Stimulated activated CD4-positive, alpha-beta T cell treated with anti-CD3 and anti-CD28 coated beads, Interleukin-2, amount 100 ng/mL, for 4 hours (primary cell): ENCODE measurements at places on chromosomes 12 and 14.

DNA sequence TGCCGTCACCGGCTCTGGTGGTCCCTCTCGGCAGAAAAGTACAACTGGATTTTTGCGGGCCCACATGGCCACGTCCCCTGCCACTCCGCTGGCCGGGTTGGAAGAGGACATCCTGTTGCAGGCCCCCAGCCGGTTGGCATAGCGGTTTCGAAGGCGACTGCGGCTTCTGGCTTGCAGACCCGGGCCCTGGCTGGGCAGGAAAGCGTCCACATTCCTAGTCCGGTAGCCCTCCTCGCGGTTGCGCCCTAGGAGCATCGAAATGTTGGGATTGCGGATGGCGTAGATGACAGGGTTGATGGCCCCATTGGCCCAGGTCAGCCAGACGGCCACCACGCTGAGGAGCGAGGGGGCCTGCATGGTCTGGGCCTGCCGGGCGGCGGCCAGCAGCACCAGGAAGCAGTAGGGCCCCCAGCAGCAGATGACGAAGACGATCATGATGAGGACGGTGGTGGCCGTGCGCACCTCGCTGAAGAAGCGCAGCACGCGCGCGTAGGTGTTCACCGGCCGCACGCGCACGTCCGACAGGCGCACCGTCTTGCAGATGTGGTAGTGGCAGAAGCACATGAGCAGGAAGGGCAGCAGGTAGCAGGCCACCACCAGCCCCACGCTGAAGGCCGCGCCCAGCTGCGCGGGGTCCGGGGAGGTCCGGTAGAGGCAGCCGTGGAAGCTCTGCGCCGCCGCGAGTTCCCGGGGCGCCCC lies 1.2 kb downstream of the GPR135 start:
- DNase-seq, result no peak

- DNase-seq, result no peak
Measured at GRCh38 chr12:92096346-92097136, 49.1 kb downstream of the BTG1 start.

DNA sequence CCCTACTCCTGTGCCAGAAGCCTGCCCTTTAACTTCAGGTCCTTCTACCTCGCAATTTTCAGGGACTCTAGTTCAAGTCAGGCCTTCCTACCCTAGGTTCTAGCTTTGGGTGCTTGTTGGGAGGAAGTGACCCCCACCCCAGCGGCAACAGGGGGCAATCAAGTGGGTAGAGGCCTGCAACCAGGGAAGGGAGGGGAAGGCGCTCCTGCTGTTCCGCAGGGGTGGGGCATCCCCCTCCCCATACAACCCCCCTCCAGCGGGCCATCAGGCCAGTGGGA lies 204 bp upstream of the PRPH start:
- DNase-seq, result no peak

DNA sequence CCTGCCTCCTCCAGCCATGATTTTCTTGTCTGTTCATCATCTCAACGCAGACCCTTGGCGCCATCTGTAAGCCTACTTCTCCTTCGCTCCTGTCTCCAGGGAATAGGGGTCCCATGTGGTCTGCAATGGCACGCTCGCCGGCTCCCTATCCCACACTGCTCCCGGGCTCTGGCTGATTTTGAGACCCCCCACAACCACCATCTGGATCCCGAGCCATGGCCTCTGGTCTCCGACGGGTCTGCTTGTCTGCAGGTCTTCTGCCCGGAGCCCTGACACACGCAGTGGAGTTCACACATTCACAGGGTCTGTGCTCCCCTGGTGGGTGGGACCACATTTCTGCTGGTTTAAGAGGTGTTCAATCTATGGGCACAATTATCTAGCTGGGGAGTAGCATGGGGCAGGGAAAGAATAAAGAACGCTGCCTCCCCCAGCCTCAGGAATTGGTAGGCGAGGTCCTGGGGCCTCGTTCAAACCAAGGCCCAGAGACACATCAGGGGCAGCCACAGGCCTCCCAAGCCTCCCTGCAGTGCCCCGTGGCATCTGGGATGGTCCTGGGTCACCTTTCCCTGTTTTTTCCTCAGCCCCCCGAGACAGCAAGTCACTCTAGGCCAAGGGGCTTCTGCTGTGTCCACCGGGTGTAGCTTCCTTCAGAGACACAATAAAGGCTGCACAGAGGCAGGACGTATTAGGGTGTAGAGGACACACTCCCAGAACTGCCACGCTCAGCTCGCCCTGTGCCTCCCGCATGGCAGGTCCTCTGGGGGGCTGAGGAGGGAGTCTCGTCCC lies 21.5 kb downstream of the FZD10 start:
- DNase-seq, result no peak

DNA sequence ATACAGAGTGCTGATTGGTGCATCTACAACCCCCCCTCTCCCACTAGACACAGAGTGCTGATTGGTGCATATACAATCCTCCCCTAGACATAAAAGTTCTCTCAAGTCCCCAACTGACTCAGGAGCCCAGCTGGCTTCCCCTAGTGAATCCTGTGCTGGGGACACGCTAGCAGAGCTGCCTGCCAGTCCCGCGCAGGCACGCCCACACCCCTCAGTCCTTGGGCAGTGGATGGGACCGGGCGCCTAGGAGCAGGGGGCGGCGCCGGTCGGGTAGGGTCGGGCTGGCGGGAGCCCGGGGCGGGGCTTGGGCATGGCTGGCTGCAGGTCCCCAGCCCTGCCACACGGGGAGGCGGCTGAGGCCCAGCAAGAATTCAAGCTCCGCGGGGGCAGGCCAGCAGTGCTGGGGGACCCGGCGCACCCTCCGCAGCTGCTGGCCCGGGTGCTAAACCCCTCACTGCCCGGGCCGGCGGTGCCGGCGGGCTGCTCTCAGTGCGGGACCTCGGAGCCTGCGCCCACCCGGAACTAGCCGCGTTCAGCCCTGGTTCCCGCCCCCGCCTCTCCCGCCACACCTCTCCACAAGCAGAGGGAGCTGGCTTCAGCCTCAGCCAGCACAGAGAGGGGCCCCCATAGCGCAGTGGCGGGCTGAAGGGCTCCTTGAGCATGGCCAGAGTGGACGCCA lies 64.3 kb upstream of the DDHD1 start:
- peak; percentile 34 for DNase-seq

DNA sequence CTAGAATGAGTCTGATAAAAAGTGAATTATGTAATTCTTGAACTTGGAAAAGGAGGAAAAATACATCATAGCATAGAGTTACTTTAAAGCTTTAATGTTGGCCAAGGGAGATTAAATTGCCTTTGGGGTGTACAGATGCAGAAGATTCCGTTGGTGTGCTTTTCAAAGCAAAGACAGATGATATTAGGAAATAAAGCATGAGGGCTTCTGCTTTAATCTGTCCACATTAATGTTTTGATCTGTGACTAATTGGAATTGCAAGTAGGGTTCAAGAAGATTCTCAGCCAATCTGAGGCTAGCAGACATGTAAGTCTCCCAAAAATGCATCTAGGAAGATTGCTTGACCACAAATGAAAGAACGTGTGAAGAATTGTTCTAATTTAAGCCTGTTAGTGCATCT lies 35.2 kb downstream of the LGR5 start:
- DNase-seq, result no peak

GRCh38 chr12:115752913-115753726 lies 524.4 kb downstream of the MED13L start:
- no peak for DNase-seq

DNA sequence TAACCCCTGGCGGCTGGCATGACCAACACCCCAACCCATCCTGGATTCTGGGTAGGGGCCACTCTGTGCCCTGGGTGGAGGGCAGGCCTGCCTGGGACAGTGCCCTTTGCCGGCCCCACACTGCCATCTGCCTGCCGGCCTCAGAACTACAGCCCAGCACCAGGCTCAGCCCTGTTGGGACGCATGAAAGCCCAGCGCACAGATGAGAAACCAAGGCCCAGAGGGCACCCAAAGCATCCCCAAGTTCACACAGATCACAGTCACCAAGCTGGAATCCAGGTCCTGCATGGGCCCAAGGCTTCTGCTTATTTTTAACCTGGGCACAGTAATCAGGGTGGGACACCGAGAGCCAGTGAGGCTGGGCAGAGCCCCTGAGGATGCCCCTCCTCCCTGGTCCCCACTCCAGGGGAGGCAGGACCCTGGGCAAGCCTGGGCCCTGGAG lies 26.2 kb downstream of the RFLNA start:
- peak; percentile 32 for DNase-seq

DNA sequence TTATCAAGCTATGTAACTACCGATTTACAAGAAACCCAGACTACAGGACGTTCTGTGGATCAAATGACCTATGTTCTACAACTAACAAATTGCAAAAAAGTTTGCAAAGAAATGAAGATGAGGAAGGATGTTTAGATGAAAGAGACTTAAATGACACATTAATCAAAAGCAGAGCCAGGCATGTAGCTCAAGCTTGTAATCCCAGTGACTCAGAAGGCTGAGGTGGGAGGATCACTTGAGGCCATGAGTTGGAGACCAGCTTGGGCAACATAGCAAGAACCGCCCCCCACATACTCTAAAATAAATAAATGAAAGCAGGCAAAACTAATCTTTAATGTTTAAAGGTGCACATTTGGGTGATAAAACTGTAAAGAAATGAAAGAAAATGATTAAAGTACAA lies 331.9 kb downstream of the BTG1 start:
- peak; percentile 22 for DNase-seq

GRCh38 chr12:13371797-13372196 lies 175.3 kb downstream of the EMP1 start:
- DNase-seq, result no peak

DNA sequence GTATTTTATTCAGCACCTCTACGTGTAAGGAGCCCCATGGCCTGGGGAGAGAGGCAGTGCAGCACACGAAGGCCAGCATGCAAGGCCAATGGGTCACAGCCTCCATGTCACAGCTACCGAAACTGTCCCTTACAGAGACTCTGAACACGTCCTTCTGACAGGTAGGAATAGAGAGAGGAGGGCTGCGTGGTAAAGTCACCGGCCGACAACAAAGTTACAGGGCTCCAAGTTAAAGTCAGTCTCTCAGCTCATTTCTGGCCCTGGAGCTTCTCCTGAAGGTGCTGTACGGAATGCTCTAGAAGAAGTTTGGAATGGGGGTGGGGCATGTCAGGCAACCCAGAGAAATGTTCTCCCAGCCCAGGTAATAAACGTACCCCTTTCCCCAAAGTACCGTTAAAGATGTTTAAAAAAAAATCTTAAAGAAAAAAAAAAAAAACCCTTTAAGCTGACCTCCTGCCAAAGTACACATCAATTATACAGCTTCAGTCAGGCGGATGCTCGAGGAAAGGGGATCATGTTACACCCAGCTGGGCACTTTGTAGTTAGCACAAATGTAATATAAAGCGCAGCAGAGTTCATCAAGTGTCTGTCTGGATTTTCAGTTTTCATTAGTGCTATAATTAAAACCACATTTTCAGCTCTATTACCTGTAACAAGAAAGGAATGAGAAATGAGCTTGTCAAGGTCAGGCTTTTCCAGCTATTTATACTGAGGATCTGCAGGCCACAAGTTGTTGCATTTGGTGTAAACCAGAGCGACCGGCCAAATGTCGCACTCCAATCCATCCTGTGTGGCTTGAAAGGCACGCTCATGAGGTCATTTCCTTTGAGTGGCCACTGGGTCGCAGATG lies 53.3 kb upstream of the CDKN3 start:
- DNase-seq, result no peak

DNA sequence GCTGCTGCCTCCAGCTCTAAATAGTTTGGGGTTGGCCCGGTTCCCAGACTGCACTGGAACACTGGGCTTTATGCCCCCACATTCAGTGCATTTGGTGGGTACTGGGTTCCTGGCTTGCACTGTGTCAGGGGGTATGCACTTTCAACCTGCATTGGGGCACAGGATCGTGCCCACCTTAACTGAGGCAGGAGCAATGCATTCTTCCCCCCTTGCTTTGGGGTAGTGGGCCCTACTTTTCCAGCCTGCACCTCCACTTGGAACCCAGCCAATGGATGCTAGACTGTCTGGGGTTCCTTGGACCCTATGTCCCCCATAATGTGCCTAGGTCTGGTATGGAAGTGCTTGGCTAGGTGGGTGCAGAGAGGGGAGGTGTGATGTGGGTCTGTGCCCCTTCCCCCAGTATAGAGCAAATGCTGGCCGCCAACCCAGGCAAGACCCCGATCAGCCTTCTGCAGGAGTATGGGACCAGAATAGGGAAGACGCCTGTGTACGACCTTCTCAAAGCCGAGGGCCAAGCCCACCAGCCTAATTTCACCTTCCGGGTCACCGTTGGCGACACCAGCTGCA lies 615 bp downstream of the TARBP2 start:
- DNase-seq, result no peak

DNA sequence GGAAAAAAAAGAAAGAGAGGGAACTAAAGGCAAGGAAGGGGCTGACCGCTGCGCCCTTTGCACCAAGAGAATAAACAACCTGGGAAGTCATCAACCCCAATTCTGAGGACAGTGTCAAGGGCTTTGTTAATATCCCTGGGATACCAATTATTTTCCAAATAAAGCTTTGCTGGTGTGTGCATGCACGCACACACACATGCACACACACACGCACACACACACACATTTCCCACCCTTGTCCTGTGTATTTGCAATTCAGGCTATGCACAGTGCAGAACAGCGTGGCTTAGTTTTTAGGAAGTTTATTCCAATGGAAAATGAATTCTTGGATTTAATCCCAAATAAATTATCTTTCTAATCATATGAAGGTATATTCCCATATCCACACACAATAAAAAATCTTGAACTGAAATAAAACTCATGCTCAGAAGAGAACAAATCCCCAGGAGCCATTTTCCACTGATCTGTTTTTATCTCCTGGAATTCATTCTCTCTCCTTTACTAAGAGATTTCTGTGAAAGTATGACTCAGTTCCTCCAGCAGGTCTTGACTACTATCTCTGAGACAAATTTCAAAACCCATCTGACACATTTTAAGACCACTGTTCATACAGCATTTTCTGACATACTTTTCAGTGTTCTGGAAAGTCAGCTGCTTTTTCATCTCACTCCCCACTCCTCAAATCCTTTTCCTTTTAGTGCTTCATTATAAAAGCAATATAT lies 334.4 kb upstream of the ATP2B1 start:
- no peak for DNase-seq

- no peak for DNase-seq
Measured at GRCh38 chr12:50514526-50515276, 9.9 kb downstream of the DIP2B start.

DNA sequence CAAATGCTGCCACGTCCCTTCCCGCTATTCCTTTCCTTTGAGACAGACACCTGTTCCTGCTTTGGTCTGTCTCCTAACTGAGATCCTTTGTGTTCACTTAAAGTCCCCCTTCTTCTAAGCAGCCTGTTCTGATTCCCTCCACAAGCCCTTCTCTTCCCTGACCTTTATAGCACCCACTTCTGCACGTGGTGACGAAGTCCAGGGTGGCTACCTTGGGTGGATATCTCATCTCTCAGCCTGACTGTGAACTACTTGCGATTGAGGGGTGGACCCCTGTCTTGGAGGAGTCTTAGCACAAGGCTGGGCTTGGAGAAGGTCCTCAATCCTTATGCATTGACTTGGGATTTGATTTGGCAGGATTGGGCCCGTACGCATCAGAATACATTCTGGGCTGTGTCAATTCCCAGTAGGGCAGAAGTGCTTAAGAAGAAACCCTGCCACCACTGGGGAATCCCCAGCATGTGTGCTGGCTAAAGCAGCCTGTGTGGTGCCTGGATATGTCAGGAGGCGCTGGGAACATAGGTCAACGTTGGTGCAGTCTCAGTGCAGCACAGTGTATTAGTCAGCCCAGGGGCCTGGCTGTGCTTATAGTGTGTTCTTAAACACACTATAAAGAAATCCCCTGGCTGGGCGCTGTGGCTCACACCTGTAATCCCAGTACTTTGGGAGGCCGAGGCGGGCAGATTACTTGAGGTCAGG lies 23.6 kb downstream of the KRT80 start:
- DNase-seq, result no peak

GRCh38 chr14:95455246-95455645 lies 61.2 kb downstream of the SYNE3 start:
- no peak for DNase-seq
